ENCODE measurements at places on chromosomes 11 and 22.

DNA sequence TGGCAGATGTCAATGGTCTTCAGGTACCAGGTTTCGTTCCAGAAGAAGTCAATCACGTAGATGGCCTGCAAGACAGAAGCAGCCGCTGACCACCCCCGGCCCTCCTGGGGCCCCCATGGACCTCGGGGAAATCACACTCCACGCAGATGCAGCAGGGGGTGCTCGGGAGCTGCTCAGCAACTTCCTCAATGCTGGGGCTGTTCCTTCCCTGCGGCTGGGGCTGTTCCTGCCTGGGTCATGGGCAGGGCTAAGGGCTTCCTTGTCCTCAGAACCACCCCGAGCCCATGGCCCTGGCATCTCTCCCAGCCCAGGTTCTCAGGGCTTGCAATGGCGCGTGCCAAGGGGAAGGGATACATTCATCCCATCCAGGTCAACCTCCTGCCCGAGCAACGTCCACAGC, 10.3 kb downstream of the DHCR7 start:
- no peak for DNase-seq

DNA sequence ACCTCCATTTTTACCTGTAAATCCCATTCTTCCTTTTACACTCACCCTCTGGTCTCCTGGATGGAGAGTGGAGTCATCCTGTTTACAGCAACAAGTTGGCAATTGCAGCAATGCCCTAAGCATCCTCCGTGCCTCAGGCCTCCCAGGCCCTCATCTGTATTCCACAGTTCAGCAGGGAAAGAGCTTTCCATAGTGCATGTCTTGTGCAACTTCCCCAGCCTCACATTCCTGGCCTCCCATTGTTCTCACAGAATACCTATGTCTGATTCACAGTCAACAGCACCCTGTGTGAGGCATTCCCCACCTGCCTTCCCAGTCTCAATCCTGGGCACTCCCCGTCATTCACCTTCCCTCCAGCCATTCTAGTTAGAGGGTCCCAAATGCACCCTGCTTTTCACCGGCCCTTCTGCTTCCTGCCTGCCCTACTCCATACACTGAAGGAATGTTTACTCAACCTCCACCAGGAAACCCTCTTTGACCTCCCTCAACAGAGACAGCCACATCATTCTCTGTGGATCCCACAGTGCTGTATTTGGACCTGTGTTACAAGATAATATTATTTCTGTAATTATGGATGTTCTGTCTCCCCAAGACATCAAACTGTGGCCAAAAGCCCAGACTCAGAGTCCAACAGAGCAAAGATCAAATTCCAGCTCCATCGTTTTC, 405.7 kb downstream of the BUD13 start:
- no peak for DNase-seq

- no peak for DNase-seq
Measured at GRCh38 chr11:127412722-127413380, 412.3 kb upstream of the KIRREL3 start.

GRCh38 chr11:76623884-76624419, 46.6 kb downstream of the LRRC32 start:
- no peak for DNase-seq

- DNase-seq = no peak
Measured at GRCh38 chr11:34773211-34773610, 143.0 kb downstream of the APIP start.

DNA sequence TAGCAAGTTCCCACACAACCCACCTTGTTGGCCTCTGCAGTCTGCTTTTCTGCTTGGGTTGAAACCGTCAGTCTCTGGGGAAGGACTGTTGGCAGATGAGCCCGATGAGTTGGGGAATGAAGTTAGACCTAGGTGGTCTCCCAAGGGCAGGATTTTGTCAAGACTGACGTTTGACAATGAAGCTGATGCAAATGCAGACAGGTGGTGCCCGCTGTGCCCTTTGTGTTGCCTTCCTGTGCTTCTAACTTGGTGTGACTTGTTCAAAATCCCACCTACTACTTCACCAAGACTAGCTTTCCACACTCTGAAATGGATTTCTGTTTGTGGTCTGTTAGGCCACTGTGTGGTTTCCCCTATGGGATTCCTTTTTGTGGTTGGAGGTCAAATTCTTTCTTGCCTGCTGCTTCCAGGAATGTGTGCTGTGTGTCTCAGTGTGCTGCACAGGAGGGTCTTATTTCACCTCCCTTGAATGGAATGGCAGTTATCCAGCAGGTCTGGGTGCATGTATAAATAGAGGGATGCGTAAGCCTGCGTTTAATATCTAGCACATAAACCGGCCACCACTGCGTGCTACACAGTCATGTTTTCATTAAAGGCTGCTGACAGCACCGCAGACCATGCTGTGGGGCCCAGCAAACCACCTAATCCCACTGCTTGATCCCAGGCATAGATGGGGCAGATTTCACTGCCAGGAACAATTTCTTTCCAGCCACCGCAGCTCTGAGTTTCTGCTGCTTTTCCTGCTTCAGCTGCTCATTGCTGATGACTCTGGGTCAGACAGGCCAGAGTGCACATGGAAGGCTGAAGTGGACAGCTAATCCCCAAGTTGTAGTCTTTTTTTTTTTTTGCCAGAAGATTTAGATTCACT, 44.8 kb downstream of the ADAMTS8 start:
- DNase-seq = no peak

GRCh38 chr22:28108851-28109250, 189.8 kb upstream of the PITPNB start:
- no peak for DNase-seq

GRCh38 chr22:19891317-19892256, 36.9 kb upstream of the GNB1L start:
- DNase-seq = peak; percentile 84
